Tibial artery (tissue), 4 donors: ENCODE measurements at places on chromosomes 1 and 21.

DNA sequence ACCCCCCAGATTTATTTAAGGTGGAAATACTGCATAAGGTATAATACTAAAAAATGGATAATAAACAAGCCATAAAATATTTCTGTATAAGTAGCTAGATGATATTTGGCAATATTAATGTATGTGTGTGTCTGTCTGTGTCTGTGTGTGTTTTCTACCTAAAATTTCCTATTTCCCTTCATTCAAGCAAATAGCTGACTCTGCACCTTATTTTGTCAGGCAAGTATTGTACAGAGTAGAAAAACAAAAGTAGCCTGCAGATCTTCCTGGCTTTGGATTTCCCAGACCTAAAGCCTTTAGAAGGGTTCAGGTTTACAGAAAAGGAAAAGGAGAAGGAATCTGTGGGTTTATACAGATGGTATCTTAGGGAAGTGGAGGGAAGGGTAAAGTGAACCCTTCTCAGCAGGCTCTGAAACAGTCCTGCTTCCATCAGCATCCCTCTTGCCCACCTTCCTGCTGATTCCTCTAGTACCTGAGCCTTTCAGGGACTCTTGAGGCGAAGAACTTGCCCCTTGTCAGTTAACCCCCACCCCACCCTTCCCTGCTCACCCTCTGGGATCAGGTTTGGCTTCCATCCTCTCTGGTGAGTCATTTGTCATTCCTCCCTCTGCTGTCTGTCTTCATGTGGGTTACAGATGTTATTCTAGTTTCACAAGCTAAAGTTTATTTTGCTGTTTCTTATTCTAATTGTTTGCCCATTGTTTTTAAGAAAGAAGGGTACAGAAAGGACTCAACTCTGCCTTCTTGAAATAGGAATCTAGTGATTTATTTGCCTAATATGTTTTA, 21.7 kb upstream of the RGS16 start:
- H3K4me3 ChIP-seq: no peak overlapping the region
- no peak overlapping the region for H3K27ac ChIP-seq
- no peaks in the 10 kb centered on the region for H3K27me3 ChIP-seq
- H3K36me3 ChIP-seq: no peaks in the 10 kb centered on the region

- H3K27me3 ChIP-seq: no peaks in the 10 kb centered on the region
- DNase-seq: no peak
- no peaks in the 10 kb centered on the region for H3K36me3 ChIP-seq
- no peaks in the 10 kb centered on the region for H3K4me1 ChIP-seq
- H3K27ac ChIP-seq: no peak overlapping the region
These were observed 177.8 kb upstream of the KAZN start for GRCh38 chr1:14420686-14421085.

GRCh38 chr21:38156200-38156599, 100.6 kb upstream of the KCNJ15 start:
- no peak overlapping the region for H3K4me3 ChIP-seq
- no peak overlapping the region for H3K27ac ChIP-seq
- no peaks in the 10 kb centered on the region for H3K36me3 ChIP-seq

- DNase-seq: no peak
- no peak overlapping the region for H3K4me3 ChIP-seq
- H3K27ac ChIP-seq: no peak overlapping the region
- H3K4me1 ChIP-seq: no peaks in the 10 kb centered on the region
These were observed 8.1 kb upstream of the GREM2 start for GRCh38 chr1:240619906-240620621.

DNA sequence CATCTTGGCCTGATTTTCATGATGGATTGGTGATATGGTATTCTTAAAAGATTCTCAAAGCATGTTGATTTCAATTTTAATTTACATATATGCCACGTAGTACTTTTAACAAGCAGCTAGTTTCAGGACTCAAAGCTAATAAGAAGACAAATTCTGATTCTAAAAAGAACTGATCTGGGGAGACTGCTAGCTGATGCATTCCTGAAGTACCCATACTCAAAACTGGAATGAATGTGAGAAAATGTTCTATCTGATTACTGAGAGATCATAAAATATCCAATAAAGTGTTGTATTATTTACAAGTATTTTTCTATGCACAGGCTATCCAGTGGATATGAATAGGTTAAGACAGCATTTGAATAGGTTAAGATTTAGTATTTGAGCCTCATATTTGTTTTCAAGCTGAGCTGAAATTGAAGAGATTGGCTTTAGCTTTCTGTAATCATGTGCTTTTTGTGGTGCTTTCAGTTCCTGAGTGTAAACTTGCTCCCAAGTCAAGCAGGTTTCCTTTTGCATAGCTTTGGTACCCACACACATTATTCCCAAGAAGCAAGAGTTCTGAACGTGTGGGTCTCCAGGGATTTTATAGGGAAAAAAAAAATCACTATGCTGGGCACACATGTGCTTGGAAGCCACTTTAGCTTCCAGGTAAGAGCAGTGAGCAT, 114.1 kb downstream of the VPS13D start:
- peak overlapping the region; percentile 61 for H3K27ac ChIP-seq
- H3K36me3 ChIP-seq: peaks cover 33% of the 10 kb centered on the region
- no peaks in the 10 kb centered on the region for H3K27me3 ChIP-seq
- no peak for DNase-seq

DNA sequence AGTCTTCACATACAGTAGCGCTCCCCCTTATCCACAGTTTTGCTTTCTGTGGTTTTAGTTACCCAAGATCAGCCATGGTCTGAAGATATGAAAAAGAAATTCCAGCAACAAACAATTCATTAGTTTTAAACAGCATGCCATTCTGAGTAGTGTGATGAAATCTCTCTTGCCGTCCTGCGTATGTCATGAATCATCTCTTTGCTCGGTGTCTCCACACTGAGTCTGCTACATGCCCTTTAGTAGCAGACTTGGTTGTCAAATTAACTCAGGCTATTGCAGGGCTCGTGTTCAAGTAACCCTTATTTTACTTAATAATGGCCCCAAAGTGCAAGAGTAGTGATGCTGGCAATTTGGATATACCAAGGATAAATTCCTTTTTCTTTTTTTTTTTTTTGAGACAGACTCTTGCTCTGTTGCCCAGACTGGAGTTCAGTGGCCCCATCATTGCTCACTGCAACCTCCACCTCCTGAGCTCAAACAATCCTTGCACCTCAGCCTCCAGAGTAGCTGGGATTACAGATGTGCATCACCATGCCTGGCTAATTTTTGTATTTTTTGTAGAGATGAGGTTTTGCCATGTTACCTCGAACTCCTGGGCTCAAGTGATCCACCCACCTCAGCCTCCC, 22.6 kb downstream of the PHACTR4 start:
- no peak for DNase-seq
- H3K27me3 ChIP-seq: no peaks in the 10 kb centered on the region
- no peak overlapping the region for H3K4me3 ChIP-seq
- H3K27ac ChIP-seq: no peak overlapping the region
- no peaks in the 10 kb centered on the region for H3K36me3 ChIP-seq
- no peaks in the 10 kb centered on the region for H3K4me1 ChIP-seq

DNA sequence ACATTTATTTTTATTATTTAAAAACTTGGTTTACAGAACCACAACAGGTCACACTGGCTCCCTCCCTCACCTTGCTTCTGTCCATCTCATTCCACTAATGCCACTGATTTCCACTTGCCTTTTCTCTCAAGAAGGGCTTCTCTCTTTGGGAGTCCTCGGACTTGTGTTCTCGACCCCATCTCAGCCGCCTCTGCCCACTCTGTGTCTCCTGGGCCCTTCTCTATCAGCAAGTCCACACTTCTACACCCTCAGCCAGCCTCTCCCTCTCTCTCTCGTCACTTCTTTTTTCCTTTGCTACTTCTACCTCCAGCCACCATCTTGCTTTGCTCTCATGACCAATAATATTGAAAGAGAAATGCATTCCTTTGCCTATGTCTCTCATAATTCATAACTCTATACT, 129.4 kb downstream of the HMGB4 start:
- H3K4me1 ChIP-seq: no peaks in the 10 kb centered on the region
- no peaks in the 10 kb centered on the region for H3K36me3 ChIP-seq
- no peak overlapping the region for H3K27ac ChIP-seq
- no peak for DNase-seq
- no peaks in the 10 kb centered on the region for H3K27me3 ChIP-seq
- H3K4me3 ChIP-seq: no peak overlapping the region

- H3K27ac ChIP-seq: no peak overlapping the region
- H3K4me1 ChIP-seq: no peaks in the 10 kb centered on the region
- H3K36me3 ChIP-seq: no peaks in the 10 kb centered on the region
- H3K4me3 ChIP-seq: no peak overlapping the region
- no peak for DNase-seq
- H3K27me3 ChIP-seq: no peaks in the 10 kb centered on the region
These were observed 535.1 kb downstream of the DPYD start for GRCh38 chr1:97385536-97386277.

- H3K27ac ChIP-seq: no peak overlapping the region
- no peaks in the 10 kb centered on the region for H3K27me3 ChIP-seq
- H3K36me3 ChIP-seq: no peaks in the 10 kb centered on the region
- no peak overlapping the region for H3K4me3 ChIP-seq
- no peak for DNase-seq
- no peaks in the 10 kb centered on the region for H3K4me1 ChIP-seq
These were observed 109.3 kb downstream of the RUNX1 start for GRCh38 chr21:34939673-34940331.

- no peak overlapping the region for H3K27ac ChIP-seq
- peak; percentile 49 for DNase-seq
- H3K27me3 ChIP-seq: no peaks in the 10 kb centered on the region
- peaks cover 63% of the 10 kb centered on the region for H3K4me1 ChIP-seq
These were observed 4.4 kb downstream of the ACBD3 start for GRCh38 chr1:226181996-226182714.

DNA sequence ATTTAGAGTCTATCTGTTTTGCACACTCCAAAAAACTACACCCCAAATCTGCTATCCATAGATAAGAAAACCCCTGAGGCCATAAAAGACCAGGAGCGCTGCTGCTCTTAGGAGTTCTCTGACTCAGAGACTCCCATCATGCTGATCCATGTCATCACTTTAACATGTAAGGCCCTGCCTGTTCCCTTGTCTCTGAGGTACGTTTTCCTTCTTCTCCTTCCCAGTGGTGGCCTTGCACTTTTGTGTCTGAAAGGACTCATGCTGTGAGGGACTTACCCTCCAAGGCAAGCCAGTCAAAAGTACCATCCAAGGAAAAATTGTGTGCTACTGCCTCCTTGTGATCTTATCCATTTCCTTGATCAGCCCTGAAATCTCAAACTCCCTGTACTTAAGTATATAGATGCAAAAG, 427.4 kb upstream of the NCAM2 start:
- no peak for DNase-seq
- H3K4me3 ChIP-seq: no peak overlapping the region
- H3K36me3 ChIP-seq: no peaks in the 10 kb centered on the region
- H3K27ac ChIP-seq: no peak overlapping the region
- no peaks in the 10 kb centered on the region for H3K4me1 ChIP-seq
- no peaks in the 10 kb centered on the region for H3K27me3 ChIP-seq

DNA sequence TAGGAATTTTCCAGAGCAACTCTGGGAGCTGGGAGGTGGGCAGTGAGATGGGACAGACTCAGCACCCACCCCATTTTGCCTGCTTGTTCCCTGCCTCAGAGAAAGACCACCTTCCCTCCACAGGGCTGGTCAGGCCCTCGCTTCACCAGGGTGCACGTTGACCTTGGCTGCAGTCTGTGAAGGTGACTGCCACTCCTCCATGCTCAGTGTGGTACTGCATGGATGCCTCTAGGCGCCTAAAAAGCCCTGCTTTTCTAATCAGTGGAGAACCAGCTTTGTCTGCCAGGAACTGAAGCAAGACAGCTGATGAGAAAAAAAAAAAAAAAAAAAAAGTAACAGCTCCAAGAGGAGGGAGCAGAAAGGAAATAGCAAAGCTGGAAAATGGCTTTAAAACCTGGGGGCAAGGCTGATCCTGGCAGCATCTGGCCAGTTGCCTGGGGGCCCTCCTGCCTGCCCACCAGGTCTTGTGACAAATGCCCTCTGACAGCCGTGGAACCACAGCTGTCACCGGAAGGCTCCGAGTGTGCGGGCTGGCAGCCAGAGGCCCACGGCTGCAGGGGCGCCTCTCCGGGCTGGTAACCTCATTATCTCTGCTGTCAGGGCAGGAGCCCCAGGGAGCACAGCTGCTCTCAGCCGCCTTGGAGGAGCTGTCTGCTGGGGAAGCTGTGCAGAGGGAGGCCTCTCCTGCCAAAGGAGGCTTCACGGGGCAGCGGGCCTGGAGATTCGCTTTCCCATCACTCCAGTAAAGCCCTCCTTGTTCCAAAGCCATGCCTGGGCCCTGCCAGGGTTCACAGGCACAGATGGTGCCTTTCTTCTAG, 13.7 kb downstream of the KIAA1614 start:
- peak overlapping the region; percentile 11 for H3K27ac ChIP-seq
- H3K36me3 ChIP-seq: peaks cover 39% of the 10 kb centered on the region
- H3K4me3 ChIP-seq: no peak overlapping the region
- peaks cover 20% of the 10 kb centered on the region for H3K4me1 ChIP-seq

GRCh38 chr1:81702903-81703302, 97.8 kb upstream of the ADGRL2 start:
- H3K4me3 ChIP-seq: no peak overlapping the region
- H3K27ac ChIP-seq: no peak overlapping the region
- no peaks in the 10 kb centered on the region for H3K27me3 ChIP-seq
- H3K36me3 ChIP-seq: no peaks in the 10 kb centered on the region
- no peaks in the 10 kb centered on the region for H3K4me1 ChIP-seq

DNA sequence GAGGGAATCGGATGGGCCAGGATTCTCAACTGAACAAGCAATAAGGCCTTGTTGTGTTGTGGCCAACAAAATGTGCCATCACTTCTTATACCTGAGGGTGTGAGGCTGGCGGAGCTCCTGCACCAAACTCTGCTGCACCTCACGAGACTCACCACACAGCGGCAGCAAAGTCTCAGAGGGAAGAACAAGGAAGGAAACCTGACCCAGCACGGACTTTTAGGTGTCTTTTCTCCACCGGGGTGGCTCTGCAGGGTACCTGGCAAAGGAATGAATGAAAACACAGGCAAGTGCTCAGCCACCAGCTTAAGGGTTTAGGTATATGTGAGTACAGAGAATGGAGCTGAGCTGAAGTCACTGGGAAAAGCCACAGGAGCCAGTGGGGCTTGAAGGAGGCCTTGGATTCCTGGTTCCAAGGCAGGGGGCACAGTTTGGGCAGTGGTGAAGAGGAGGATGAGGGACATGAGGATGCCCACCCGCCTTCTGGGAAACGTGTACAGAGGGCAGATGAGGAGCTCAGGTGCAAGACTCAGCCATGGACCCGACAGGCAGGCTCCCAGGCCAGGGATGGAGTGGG, 31.1 kb upstream of the HSD3B1 start:
- no peak for DNase-seq
- H3K27ac ChIP-seq: no peak overlapping the region
- H3K4me3 ChIP-seq: no peak overlapping the region
- H3K27me3 ChIP-seq: no peaks in the 10 kb centered on the region
- no peaks in the 10 kb centered on the region for H3K36me3 ChIP-seq
- H3K4me1 ChIP-seq: no peaks in the 10 kb centered on the region

GRCh38 chr1:74161497-74161896, 36.5 kb downstream of the LRRIQ3 start:
- H3K27me3 ChIP-seq: no peaks in the 10 kb centered on the region
- no peaks in the 10 kb centered on the region for H3K4me1 ChIP-seq
- DNase-seq: no peak
- H3K36me3 ChIP-seq: no peaks in the 10 kb centered on the region
- H3K4me3 ChIP-seq: no peak overlapping the region
- H3K27ac ChIP-seq: no peak overlapping the region
